Pericardium fibroblast (primary cell): ENCODE measurements at places on chromosomes 2 and 18. TPM values are rescaled to one million over a fixed set of nuclear protein-coding genes. Genes with fewer than 3 reads are reported as not detected.

FEV gene
- not detected in 2 replicates for total RNA-seq

ABHD1 gene
- total RNA-seq, result not detected in 2 replicates

GYPC gene
- 222 and 267 TPM in 2 replicates for total RNA-seq

LOXHD1 gene
- not detected in 2 replicates for total RNA-seq

CFLAR gene
- 21.2 and 34.2 TPM in 2 replicates for total RNA-seq

BUB1 gene
- total RNA-seq, result 1.6 and 2.1 TPM in 2 replicates

GATA6 gene
- 36.8 and 89.5 TPM in 2 replicates for total RNA-seq

TRIM43 gene
- not detected in 2 replicates for total RNA-seq

TSPYL6 gene
- total RNA-seq, result not detected in 2 replicates
